ENCODE measurements at places on chromosomes 11 and 22.

DNA sequence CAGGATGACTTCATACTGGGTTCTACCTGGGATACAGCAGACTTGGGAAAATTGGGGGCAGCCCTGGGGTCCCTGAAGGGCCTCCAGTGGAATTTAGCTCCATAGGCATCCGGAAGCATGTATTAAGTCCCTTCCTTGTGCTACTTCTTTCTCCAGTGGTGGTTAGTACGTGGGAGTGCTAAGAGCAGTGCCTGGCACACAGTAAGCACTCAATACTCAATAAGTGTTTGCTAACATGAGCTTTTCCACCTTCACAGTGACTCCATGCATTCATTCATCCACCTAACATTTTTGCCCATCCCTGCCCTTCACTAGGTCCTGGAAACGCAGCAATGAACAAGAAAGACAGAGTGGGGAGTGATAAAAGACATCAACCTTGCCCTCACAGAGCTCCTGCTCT, 120.5 kb downstream of the MN1 start:
- no peak for DNase-seq

- DNase-seq = no peak
These were observed 44.6 kb downstream of the KCNQ1OT1 start for GRCh38 chr11:2655016-2655719.

GRCh38 chr22:28808716-28809355, 8.5 kb upstream of the XBP1 start:
- no peak for DNase-seq

DNA sequence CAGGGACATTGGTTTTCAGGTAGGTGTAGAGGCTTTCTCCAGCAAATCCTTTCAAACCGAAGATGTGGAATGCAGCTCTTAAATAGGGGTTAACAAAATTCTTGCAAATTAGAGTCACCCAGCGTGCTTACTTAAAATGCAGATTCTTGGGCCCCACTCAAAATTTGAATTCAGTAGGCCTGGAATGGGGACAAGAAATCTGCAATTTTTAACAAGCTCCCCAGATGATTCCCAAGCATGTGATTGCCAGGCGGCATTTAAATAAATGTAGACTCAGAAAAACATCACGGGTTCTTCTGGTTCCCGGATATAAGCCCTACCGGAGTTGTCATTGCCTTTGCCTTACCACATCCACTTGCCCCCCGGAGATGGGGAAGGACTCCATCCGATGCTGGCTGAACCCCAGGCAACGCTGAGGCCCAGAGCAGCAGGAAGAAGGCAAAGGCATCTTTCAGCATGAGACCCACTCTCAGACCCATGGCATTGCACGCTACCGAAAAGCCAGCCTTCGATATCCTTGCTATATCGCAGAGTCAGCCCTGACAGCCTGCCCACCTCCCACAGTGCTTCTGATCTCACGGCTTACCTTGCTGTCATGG, 134.2 kb downstream of the DSCAML1 start:
- no peak for DNase-seq

DNA sequence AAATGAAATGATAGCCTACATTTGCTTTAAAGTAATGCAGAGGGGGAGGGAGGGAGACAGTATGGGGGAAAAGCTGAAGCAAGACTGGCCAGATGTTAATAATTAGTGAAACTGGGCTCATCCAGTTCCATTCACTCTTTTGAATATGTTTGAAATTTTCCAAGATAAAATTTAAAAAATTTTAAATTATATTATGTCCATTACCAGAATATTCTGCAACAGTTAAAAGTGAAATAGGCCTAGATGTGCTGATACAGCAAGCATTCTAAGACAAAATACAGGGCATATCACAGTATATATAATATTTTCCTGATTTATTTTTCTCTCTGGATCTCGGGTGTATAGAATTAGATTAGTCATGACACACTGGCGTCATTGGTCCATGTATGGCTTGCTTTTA, 13.6 kb upstream of the ZNRF3 start:
- DNase-seq = no peak

- DNase-seq = no peak
These were observed 311.6 kb downstream of the AASDHPPT start for GRCh38 chr11:106389101-106389500.

DNA sequence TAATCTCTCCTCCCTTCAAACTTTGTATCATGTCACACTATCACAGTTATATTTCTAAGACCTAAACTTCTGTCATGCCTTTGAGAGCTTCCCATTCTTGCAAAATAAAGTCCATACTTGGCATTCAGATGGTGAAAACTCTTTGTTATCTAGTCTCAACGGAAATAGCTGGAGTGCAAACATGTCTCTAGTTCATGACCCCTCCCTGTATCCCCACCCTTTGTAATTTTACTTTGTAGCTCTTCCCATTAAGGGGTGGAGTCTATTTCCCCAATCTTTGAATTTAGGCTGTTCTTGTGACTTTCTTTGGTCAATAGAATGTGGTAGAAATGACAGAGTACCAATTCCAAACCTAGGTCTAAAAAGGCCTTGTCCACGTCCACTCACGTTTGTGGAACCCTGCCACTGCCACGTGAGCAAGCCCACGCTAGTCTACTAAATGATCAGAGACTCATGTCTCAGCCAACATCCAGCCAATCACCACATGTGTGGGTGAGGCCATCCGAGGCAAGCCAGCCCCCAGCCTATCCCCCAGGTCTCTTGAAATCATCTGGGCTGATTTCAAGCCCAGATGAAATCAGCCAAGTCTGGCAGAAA, 23.4 kb downstream of the SLN start:
- no peak for DNase-seq

GRCh38 chr11:111549869-111550203, 9.3 kb downstream of the LAYN start:
- no peak for DNase-seq

DNA sequence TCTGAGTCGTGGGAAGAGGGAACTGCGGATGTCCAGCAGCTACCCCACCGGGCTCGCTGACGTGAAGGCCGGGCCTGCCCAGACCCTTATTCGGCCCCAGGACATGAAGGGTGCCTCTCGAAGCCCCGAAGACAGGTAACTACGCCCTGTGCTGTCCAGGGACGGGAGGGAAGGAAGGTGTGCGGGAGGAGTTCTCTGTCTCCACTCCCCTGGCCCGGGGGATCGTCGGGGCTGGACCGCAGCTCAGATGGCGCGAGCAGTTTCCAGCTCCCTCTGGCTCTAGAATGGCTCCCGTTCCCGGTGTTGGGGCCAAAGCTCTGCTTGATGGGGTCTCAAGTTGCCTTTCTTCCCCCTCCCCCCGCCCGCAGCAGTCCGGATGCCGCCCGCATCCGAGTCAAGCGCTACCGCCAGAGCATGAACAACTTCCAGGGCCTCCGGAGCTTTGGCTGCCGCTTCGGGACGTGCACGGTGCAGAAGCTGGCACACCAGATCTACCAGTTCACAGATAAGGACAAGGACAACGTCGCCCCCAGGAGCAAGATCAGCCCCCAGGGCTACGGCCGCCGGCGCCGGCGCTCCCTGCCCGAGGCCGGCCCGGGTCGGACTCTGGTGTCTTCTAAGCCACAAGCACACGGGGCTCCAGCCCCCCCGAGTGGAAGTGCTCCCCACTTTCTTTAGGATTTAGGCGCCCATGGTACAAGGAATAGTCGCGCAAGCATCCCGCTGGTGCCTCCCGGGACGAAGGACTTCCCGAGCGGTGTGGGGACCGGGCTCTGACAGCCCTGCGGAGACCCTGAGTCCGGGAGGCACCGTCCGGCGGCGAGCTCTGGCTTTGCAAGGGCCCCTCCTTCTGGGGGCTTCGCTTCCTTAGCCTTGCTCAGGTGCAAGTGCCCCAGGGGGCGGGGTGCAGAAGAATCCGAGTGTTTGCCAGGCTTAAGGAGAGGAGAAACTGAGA, 1.4 kb downstream of the ADM start:
- no peak for DNase-seq

GRCh38 chr11:35893796-35894475, 49.9 kb upstream of the LDLRAD3 start:
- no peak for DNase-seq

GRCh38 chr11:18259259-18259658, 6.8 kb upstream of the SAA1 start:
- DNase-seq = no peak

- no peak for DNase-seq
These were observed 299.7 kb downstream of the TBC1D22A start for GRCh38 chr22:47062126-47062525.

GRCh38 chr11:123161376-123162030, 33.5 kb downstream of the CLMP start:
- no peak for DNase-seq

GRCh38 chr11:118547132-118547531, 16.1 kb downstream of the TMEM25 start:
- DNase-seq = no peak

GRCh38 chr11:9380773-9381172, 3.7 kb upstream of the IPO7 start:
- DNase-seq = no peak

DNA sequence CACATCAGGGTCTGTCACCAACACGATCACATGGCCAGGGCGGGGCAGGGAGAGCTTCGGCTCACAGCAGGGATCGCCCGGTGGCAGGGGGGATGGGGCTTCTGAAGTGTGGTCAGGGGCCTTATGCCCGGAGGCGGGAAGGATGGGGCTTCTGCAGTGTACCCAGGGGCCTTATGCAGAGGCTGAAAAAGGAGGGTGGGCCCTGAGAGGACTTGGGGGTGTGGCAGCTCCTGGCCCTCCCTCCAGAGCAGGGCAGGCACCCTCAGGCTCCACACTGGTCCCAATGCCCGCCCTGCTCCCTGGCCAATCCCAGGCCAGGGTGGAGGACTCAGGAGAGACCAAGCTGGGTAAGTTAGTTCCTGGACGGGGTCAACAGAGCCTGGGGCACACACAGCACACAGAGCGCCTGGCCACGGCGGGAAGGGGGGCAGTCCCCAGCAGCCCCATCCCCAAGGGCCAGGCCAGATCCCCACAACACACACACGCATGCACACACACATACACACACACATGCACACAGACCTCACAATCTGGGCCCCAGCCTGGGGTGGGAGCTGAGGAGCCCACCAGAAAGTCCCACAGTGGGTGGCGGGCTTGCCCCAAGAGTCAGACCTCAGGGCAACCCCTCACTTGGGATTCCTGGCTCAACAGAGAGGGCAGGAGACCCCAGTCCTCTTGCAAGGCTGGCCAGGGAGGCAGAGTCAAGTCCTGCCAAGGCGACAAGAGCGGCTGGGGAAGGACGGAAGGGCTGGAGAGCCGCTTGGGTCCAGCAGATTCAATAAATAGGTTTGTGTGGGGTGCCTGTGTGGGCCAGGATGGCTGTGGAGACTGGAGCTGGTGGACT, 1.1 kb upstream of the CEND1 start:
- DNase-seq = peak; percentile 39
